ENCODE measurements at places on chromosomes 7 and 10.
A peak's percentile ranks its signal among the peaks of the same experiment; 100 is the strongest.

DNA sequence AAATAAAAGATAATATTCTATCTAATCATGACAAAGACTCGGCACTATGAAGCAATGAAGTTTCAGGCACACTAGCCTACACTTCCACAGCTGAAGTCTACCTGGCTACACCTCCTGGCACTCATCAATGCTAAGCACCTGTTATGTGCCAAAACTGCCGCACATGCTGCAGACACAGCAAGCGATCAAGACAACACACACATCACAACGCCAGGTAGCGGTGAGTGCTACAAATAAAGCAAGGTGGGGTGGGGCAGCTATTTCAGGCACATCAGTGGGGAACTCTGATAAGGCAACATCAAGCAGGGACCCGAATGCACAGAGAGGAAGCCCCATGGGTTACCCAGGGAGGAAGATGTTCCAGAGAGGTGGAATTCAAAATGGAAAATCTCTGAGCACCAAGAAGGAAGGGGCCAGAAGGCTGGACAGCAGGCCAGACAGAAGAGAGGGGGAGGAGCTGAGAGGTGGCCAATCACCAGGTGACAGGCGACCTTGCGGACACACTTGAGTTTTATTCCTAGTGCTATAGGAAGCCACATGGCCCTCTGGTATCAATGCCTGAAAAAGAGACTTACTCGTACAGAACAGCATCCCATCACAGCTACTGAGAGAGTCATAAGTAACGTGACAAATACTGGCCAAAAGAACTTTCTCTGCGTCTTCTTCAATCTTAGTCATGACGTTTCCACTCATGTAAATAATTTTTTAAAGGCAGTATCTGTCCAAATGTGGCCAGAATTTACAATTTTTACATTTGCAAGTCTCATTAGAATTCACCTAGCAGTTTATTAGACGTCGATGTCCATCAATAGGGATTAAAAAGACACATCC lies 8.0 kb downstream of the PSAP start:
- no peak for DNase-seq

GRCh38 chr7:3042861-3043489 lies 692 bp downstream of the CARD11 start:
- DNase-seq, result no peak

- DNase-seq, result no peak
These were observed 195.0 kb upstream of the PRPS1L1 start for GRCh38 chr7:18222636-18223035.

DNA sequence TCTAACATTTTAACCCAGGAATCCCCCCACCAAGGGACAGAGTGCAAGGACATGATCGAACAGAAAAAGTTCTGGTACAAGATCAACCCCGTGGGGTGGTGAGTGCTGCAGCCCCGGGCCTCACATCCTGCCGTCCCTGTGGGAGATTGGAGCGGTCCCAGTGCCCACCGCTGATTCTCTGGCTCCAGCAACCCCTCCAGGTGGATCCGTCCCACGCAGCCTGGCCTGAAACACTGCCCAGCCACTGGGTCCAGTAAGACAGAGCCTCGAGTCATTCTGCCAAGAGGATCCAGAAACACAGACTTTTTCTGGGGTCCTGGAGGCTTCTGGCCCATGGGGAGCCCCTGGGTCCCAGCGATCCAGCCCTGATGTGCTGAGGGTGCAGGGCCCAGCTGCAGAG lies 29.5 kb downstream of the GRIFIN start:
- no peak for DNase-seq

GRCh38 chr10:21249435-21249834 lies 276.0 kb downstream of the SKIDA1 start:
- no peak for DNase-seq

- no peak for DNase-seq
These were observed 77.8 kb downstream of the TEX36 start for GRCh38 chr10:125605167-125605566.

DNA sequence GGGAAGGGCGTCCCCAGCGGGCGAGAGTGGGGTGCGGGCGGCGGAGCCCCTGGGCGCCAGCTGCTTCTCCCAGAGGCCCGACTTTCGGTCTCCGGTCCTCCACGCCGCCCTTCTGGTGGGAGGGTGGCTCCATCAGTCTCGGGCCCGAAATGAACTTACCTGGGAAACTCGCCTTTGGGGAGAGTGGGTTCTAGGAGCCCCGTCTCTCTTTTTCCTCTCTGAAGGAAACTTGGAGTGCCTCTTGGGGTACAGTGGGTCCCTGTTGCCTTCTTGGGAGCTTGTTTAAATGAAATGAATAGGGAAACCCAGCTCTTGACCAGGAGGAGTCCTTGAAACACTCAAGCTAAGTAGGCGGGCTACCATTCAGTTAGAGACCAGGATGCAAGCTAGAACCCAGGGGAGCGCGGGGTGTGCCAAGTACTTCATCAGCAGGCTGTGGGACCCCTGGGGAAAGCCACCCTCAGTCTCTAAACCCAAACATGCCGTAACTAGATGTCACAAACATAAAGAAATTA lies 1.3 kb downstream of the SLC26A4 start:
- no peak for DNase-seq

DNA sequence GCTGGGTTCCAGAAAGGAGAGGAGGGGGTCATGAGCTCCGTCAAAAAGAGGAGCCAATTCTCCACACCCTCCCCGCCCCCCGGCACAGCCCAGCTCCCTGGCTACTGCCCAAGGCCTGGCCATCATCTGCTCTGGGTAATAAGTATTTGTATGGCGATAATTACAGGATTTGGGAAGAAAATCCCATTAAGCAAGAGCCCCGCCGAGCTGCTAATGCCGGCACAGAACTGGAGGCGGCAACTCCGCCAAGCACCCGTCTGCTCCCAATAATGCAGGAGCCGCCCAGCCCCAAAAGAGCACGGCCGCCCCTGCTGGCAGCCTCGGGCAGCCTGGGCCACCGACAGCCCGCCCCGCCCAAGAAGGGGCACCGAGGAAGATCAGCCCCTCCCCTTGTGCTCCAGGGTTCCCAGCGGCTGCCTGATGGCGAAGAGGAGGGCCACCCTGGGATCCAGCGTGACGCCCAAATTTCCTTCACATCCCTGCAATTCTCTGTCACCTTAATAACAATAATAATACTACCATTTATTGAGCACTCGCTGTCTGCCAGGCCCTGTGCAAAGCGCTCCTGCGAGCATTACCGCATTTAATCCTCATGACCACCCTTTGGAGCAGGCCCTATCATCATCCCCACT lies 5.9 kb downstream of the SLIT1 start:
- DNase-seq, result no peak

GRCh38 chr7:154753226-154753625 lies 249.7 kb downstream of the PAXIP1 start:
- no peak for DNase-seq

GRCh38 chr10:45495438-45496152 lies 121.6 kb downstream of the ALOX5 start:
- DNase-seq, result peak; percentile 41

DNA sequence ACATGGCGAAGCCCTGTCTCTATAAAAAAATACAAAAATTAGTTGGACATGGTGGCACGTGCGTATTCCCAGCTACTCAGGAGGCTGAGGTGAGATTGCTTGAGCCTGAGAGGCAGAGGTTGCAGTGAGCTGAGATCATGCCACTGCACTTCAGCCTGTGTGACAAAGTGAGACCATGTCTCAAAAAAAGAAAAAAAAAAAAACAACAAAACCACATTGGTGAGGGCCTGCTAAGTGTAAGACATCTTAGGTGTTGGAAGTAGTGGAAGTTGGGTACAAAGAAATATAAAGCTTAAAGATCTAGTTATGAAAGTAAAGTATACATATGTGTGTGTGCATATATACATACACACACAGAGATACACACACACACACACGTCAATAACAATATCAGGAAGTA lies 228.0 kb downstream of the EXOC4 start:
- DNase-seq, result no peak

- DNase-seq, result no peak
These were observed 46.9 kb upstream of the GJD4 start for GRCh38 chr10:35558276-35558675.

DNA sequence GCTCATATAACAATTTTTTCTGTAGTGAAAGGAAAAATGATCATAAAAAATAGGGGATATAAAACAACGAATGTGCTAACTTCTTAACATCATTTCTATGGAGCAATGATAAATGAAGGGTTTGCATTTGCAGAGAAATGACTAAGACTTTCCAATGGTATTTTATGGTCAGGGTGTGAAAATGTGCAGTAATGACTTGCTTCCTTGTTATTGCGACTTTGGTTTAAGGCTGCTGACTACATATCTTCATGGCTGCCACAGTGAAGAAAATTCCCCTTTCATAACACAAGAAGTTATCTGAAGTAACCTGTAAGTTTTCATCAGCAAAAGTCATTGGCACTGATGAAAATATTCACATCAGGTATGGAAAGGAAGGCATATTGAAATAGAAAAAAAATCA lies 166.1 kb upstream of the NRG3 start:
- no peak for DNase-seq

DNA sequence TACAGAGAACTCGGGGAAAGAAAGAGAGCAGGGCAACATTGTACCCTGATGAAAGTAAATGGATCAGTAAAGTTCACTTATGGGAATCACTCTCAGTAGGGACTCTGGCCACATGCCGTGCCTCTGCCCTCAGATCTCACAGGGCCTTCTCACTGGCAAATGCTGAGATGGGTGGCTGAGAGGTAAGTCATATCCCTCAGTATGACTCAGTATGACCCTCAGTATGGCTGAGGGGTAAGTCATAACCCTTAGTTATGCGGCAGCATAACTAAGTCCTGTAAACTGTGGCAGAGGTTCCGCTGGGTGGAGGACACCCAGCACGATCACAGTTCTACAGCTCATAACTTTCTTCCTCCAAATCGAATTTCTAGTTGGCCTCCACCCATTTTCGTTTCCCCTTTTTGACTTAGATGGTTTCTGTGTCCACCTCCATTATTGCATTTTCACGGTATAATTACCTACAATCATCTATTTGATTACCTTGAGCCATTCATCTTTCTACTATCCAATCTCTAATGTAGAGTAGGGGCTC lies 26.5 kb upstream of the WNT16 start:
- DNase-seq, result no peak

DNA sequence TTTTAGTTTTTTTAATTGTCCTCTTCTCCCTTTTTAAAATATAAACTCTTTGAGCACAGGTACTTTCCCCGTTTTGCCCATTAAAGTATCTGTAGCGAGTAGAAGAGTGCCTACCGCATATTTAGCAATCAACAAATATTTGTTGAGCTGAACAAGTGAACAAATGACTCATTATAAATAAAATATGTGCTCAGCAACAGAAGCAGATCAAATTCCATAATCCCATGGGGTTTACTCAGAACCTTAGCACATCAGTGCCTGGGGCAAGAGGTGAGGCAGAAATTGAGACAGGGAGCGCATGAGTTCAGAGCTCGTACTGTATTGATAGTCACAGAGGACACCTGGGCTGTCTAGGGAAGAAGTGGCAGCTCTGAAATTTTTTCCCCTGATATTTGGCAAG lies 161.0 kb downstream of the SEM1 start:
- DNase-seq, result no peak

DNA sequence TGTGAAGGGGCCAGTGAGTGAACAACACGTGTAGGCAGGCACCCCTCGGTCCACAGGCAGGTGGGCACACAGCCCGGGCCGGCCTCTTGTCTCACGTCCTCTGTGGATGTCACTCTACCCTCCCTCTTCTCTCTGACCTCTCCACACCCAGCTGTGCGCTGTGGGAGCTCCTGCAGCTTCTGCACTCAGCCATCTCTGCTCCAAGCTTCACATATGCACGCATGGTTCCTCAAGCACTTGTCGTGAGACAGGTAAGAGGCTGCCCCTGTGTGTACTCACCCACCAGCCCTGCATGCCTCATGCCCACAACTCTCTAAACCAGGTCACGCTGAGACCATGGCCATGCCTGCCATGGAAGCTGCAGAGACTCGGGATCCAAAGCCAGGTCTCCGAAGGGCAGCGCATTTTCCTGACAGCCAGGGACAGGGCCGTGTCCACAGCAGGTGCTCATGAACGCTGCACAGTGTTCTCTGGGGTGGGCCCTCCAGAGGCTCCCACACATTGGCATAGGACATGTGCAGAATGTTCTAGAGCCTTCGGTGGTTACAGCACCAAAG lies 477.5 kb downstream of the PTPRN2 start:
- no peak for DNase-seq

DNA sequence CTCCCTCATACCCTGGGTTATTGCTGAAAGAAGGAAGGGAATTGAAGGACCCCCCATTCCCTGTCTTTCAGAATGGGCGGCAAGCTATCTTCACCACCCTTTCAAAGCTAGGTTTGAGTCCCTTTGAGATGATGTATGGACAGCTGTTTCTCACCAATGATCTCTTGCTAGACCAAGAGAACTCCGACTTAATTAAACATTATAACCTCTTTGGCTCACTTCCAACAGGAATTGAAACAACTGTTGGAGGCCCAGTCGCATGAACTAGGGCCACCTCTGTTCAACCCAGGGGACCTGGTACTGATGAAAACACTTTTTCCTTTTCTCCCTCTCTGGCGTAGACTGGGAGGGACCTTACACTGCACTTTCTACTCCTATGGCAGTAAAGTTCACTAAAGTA lies 110.6 kb downstream of the ITGB8 start:
- DNase-seq, result no peak

- DNase-seq, result no peak
These were observed 53.0 kb upstream of the ABCB5 start for GRCh38 chr7:20562461-20562860.

DNA sequence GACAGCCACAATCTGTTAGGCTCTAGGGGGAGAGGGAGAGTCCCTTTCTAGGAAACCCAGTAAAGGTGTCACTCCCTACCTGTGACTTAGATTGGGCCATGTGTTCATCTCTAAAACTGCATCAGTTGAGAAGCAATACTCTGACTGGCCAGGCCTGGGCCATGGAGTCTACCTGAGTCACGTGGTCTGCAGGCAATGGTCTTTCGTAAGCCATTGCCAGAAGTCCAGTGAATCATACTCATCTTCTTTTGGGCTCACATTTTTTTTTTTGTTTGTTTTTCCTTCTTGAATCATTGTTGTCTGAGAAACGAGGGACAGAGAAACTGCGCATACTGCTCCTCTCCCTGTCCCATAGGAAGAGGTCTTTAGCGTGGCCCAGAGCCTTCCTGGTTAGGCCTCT lies 215.6 kb downstream of the CCSER2 start:
- DNase-seq, result no peak

- DNase-seq, result no peak
These were observed 173.1 kb downstream of the MYOF start for GRCh38 chr10:93309062-93309461.

DNA sequence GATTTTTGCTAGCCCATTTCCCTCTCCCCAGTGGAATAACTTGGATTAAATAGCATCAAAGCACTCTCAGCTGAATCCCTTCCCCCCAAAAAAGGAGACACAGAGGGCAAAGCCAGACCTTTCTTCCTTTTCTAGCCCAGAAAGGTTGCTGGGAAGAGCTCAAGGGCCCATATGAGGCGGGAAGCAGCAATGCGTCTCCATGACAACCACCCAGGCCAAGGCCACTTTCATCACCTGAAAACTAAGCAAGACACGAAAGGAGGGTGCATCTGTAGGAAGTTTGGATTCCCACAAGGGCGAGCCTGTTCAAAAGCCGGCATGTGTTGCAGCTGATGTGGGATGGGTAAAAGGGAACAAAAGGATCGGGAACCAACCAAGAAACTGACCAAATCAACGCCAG lies 229.1 kb downstream of the PLXNA4 start:
- no peak for DNase-seq

- DNase-seq, result no peak
These were observed 43.1 kb upstream of the EN2 start for GRCh38 chr7:155414547-155415492.

Measured in hematopoietic multipotent progenitor cell treated with erythropoietin and hydrocortisone succinate and interleukin-3 and kit ligand, for 15 days (in vitro differentiated cells).